Activated T-helper 9 cell treated with anti-CD3 and anti-CD28 coated beads, Interleukin-2, amount 50 U/mL, for 16 hours (primary cell): ENCODE measurements at places on chromosomes 7 and 10.

DNA sequence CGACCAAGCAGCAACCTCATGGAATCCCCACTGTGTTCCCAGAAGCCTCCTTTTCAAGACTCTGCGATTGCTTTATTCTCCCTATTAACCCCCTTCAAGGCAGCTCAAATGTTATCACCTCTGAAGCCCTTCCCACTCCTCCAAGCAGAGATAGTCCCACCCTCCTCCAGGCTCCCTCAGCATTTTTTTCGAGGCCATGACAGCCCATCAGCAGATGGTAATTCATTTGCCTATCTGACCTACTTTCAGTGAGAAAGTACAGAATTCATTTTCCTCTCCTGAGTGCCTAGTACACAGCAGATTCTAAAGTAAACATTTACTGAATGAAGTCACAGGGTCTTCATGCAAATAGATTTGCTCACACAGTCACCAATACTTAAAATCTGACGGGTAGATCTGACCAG lies 47.8 kb downstream of the HERPUD2 start:
- DNase-seq: no peak

DNA sequence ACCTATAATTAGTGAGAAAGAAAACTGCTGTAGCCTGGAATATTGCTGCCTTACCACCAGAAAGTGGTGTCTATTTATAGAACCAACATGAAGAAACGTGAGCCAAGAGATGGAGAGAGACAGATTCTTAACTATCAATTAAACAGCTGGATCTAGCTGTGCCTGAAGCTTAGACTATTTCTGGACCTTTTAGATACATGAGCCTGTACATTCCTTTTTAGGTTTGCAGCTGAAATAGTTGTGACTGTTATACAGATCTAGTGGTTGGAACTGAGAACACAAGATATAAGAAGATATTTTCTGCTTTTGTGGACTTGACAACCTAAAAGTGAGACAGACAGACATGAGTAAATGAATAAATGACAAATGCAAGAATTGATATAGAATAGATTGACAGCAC lies 73.4 kb downstream of the CDK14 start:
- no peak for DNase-seq

DNA sequence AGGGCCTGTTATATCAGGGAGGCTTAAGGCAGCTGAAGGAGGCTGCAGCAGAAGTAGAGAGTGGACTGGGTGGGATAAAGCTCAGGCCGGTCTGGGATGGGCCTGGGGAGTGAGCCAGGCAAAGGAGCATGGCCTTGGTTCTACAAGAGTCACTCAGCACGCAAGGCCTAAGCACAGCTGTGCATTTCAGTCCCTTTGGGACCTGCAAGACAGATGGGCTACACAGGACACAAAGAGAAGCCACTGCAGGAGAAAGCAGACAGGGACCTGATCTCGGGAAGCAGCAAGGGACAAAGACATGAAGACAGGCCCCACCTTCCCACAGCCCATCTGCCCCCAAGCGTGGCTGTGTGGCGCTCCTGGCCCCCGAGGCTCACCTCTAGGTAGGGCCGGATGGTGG lies 29.4 kb downstream of the RRP12 start:
- no peak for DNase-seq

DNA sequence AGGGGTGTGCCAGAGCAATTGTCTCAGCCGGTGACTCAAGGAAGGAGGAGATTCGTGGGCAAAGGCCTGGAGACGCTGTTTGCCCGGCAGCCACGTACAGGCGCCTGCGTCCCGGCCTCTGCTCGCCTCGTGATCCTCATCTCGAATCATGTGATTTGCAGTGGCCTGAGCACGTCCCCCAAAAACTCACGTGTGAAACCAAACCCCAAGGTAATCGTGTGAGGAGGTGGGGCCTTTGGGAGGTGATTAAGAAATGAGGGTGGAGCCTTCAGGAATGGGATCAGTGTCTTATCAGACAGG lies 226.8 kb downstream of the TCERG1L start:
- no peak for DNase-seq

DNA sequence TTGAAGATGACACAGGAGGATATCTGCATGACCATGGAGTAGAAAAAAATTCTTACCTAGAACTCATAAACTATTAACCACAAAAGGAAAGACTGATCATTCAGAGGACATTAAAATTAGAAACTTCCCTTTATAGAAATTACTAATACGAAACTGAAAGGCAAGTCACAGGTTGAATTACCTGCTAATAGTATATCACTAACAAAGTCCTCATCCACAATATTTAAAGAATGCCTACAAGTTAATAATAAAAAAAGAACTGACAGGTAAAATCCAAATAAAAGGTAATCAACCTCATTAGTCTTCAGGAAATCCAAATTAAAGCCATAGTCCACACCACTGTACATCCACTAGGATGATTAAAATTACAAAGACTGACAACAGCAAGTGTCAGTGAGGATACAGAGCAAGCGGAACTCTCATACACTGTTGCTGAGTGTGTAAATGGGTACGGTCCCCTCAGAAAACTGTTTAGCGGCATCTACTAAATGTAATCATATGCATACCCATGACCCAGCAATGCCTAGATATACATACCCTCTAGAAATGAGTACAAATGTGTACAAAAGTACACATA lies 71.2 kb downstream of the ARHGAP21 start:
- no peak for DNase-seq

GRCh38 chr7:138667535-138668228 lies 33.5 kb downstream of the SVOPL start:
- DNase-seq: no peak

DNA sequence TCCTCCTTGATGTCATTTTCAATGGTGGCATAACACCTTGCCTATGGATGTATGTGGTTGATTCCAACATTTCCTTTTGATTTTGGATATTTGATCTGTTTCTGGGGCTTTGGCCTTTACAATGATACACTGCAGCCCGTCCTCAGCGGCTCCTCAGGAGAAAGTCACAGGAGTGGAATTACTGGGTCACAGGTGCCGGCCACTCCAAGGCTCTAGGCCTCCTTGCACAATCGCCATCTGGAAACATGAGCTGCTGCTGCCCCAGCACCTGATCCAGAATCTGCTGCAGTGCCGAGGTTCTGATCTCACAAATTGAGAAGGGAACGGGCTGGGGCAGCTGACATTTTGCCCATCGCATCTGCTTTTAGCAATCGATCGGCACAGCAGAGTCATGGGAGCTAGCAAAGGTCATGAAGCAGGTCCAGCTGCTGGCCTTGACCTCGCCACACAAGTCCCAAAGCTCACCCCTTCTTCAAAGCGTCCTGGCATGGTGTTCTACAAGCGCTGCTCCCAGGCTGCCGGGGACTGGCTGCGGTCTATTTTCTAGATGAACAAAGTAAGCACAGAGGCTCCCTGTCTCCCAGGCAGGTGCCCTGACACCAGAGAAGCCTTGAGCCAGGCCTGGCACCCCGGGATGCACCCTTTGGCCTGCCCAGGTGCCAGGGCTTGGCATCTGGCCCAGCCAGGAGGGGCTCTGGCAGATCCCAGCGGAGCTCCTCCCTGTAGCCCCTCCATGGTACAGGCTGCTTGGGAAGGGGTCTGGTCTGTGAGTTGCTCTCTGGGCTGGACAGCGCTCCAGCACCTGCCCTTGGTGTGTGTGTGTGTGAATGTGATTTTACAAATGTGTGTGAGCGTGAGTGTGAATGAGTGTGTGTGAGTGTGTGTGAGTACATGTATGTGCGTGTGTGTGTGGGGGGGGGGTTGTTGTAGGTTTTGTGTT lies 201.8 kb downstream of the GLRX3 start:
- DNase-seq: no peak

DNA sequence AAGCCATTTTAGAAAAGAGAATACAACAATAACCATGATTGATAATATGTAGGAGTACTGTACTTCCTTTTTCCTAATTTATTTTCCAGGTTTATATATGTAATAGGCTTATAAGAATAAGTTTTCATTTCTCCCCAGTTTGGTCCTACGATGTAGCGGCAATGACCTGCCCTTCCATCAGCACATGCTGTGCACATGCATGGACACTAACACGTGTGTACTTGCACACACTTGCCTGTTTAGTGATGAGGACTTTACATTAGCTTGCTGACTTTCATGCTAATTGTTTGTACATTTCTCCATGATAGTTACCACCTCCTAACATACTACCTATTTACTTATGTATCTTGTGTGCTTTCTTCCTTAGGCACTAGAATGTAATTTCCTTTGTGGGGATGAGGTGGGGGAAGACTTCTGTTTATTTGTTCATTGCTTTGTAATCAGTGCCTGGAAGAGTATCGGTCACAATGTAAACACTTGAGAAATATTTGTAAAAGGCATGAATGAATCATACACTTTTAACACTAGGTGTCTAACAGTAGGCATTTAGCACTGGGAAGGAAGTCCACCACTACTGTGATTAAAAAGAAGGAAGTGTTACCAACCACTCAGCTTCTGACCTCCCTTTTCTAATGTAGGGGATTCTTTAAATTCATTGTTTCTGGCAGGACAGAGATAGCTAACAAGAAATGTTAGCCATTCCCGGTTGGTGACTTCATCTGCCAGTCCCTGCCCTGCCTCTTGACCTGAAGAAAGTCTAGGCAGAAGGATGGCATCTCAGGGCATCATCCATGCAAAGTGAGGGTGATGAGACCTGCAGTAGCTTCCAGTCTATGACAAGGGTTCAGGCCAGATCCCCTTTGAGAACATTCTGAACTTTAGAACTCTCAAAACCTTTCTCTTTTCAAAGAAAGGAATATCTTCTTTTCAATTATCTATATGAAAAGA lies 120.2 kb upstream of the RAB18 start:
- DNase-seq: no peak

DNA sequence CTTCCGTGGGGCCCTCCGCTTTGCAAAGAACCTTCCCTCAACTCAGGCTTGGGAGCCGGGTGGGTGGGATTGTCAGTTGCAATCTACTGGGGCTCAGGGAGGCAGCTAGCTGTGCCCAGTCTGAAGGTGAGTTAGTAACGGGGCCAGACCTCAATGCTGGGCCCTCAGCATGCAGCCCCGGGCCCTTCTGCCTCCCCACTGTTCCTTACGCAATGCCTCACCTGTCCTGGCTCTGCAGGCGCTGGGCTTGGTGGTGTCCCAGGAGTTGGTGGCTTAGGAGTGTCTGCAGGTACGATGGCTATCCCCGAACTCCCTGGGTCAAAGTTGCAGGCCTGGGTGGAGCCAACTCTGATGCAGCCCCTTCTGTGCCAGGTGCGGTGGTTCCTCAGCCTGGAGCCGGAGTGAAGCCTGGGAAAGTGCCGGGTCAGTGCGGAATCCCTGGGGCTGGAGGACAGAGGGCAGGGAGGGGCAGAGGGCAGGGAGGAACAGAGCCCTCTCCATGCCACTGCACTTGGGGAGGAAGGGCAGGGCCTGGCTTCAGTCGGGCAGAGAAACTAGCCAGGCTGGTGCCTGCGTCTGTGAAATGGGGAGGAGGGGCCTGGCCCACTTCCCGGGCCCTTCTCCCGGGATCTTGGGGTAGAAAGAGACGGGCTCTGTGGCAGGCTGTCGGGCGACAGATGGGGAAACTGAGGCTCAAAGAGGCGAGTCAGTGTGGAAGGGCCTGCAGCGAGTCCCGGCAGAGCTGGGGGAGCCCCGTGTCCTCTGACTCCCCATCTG lies 15.0 kb downstream of the ELN start:
- DNase-seq: no peak

DNA sequence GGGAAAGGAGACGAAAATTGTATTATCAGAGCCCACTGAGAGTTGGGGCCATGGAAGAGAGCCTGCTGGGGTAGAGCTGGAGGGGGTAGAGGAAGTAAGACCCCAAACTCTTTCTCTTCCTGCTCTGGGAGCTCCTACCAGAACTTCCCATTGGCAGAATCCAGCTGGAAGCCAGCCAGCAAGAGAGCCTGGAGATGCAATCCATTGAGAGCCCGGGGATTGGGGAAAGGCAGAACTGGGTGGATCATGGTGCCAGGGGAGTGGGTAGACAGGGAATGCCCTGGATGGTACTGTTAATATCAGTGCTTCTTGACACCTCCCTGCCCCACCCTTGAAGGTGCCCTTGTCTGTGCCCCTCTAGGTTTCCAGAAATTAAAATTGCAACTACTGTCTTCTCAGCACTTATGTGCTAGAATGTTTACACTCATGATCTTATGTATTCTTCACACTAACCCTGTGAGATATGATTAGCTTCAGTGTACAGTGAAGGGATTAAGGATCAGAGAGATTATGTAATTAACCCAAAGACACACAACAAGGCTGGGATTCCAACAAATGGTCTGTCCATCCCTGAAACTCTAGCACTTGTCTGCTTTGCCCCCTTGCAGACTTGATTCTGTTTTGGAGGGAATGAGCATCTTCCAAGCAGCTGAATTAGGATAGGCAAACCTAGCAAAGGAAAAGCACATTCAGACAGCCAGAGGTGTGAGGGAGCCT lies 154.1 kb downstream of the C10orf105 start:
- no peak for DNase-seq

DNA sequence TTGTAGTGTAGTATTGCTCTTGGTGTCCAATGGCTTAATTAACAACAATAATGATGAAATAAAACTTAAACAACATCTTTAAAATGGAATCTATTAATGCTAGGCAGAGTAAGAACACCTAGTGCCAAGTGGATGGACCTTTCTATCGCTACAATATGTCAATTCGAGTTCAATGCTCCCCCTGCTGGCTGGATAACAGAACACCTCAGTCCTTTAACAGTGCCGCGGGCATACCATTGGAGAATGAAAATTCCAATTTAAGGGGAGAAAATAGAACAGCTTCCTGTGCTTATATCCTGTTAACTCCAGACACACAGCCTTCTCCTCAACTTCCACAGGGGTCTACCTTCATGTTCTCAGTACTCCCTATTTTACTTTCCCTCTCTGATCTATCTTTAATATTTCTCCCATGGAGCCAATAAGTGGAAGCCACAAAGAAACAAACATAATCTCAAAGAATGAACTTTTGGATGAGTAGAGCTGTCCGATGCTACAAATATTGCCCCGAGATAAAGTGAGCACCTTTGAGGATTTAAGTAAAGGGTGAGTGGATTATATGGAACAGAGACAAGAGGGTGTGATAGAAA lies 41.4 kb downstream of the COL1A2 start:
- peak; percentile 25 for DNase-seq

DNA sequence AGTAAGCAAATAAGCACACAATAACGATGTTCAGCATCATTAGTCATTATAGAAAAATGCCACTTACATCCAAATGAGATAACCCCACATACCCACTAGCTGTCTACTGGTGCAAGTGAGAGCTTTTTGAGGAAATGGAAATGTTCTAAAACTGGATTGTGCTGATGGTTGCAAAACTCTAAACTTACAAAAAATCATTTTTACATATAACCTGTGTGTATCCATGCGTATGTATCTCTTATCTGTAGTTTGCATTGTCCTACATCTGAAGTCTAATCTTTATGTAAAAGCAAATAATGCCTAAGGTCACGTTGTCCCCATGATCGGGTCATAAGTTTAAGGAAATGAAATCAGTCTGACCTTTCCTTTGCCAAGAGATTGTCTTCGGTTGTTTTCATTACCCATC lies 81.6 kb upstream of the DNAJB6 start:
- DNase-seq: no peak

DNA sequence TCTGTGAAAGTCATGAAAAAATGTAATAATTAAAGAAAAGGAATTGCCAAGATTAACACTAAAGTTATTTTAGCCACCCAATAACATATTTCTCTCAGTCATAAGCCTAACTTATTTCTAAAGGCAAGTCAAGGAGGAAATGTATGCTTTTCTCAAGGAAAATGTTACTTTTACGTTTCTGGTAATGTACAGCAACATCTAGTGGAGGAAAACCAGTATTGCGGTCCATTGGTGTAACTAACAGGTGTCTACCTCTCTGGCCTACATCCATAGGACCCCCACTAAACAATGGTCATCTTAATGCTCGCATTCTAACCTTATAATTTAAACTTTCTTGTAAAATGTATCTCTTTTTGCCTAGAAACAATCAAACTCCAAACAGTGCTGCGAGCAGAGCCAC lies 437.5 kb downstream of the KIF20B start:
- DNase-seq: no peak
